ENCODE measurements at places on chromosomes 7 and 10. TPM values are rescaled to one million over a fixed set of nuclear protein-coding genes. Genes with fewer than 3 reads are reported as not detected.
A peak's percentile ranks its signal among the peaks of the same experiment; 100 is the strongest.

GRCh38 chr7:69450456-69450855 is 147.8 kb upstream of the AUTS2 start:
- H3K36me3 ChIP-seq = no peaks in the 10 kb centered on the region
- no peaks in the 10 kb centered on the region for H3K27me3 ChIP-seq
- H3K27ac ChIP-seq = no peak overlapping the region

GRCh38 chr10:7486528-7486927 is 75.7 kb upstream of the SFMBT2 start:
- no peak overlapping the region for H3K4me3 ChIP-seq
- DNase-seq = no peak
- H3K36me3 ChIP-seq = no peaks in the 10 kb centered on the region
- no peak overlapping the region for H3K27ac ChIP-seq

DNA sequence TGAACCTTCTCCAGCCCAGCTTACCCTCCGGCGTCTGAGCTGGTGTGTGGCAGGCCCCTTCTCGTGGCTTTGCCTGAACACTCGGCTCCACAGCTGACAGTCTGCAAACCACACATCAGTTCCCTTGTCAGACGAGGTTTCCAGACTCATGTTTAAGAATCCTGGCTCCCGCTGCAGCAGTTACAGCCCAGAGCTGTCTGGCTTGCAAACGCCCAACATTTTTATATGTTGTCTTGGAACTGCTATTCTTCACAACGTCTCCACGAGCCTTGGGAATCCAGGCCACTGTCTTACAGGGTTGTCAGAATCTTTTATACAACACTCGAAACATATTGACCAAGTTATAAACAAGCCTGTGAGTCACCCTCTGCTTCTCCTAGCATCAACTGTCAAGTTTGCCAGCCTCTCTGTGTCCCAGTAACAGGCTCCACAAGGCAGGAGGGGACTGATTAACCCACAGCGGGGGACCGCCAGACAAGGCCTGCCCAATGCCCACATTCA is 68.1 kb downstream of the TNS3 start:
- H3K27ac ChIP-seq = peak overlapping the region; percentile 86
- no peaks in the 10 kb centered on the region for H3K27me3 ChIP-seq
- H3K4me3 ChIP-seq = no peak overlapping the region
- peak; percentile 92 for DNase-seq
- peaks cover 86% of the 10 kb centered on the region for H3K4me1 ChIP-seq
- peaks cover 46% of the 10 kb centered on the region for H3K36me3 ChIP-seq

- H3K27me3 ChIP-seq = no peaks in the 10 kb centered on the region
- H3K27ac ChIP-seq = no peak overlapping the region
- H3K4me3 ChIP-seq = no peak overlapping the region
- H3K36me3 ChIP-seq = no peaks in the 10 kb centered on the region
- no peaks in the 10 kb centered on the region for H3K4me1 ChIP-seq
Observed at GRCh38 chr7:81594767-81595166, 175.1 kb downstream of the HGF start.

DNA sequence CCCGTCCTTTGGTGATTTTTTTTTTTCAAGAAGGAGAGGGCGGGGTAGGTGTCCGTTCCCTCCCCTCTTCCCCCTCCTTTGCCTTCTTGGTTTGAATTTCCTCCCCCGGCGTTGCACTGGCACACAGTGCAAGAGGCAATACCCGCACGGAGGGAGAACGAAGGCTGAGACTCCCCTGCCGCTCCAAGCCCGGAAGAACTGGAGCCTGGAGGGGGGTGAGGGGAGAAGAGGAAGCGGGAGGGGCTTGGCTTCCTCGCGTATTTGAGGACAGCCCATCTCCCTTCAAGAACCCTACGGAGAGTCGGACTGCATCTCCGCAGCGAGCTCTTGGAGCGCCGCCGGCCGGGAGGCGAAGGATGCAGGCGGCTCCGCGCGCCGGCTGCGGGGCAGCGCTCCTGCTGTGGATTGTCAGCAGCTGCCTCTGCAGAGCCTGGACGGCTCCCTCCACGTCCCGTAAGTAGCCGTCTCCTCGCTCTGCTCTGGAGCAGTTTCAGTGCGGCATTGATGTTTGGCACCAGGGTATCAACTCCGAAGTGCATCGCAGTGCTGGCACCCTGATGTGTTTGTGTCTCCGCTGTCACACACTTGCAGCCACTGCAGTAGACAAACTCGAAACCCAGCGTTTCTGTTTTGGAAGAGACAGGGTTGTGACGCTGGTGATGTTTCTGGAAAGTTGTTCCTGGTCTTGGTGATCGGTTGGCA is at the start of gene CNTNAP2:
CNTNAP2 (plus strand) TSS at position 281 of the 702 bp plus-strand sequence; CDS start at position 357, 76 bp downstream.
- no peaks in the 10 kb centered on the region for H3K36me3 ChIP-seq
- DNase-seq = no peak
- no peak within 1 kb of the TSS for H3K27ac ChIP-seq

DNA sequence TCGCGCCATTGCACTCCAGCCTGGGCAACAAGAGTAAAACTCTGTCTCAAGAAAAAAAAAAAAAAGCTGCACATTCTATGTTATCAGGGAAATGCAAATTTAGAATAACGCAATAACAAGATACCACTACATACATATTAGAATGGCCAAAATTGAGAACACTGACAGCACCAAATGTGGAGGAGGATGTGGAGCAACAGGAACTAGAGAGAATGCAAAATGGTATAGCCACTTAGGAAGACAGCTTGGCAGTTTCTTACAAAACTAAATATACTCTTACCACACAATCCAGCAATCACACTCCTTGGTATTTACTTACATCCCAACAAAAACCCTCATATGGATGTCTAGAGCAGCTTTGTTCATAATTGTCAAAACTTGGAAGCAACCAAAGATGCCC is 76.8 kb downstream of the ALOX5 start:
- no peaks in the 10 kb centered on the region for H3K36me3 ChIP-seq
- no peak for DNase-seq
- no peak overlapping the region for H3K4me3 ChIP-seq
- H3K27me3 ChIP-seq = no peaks in the 10 kb centered on the region

DNA sequence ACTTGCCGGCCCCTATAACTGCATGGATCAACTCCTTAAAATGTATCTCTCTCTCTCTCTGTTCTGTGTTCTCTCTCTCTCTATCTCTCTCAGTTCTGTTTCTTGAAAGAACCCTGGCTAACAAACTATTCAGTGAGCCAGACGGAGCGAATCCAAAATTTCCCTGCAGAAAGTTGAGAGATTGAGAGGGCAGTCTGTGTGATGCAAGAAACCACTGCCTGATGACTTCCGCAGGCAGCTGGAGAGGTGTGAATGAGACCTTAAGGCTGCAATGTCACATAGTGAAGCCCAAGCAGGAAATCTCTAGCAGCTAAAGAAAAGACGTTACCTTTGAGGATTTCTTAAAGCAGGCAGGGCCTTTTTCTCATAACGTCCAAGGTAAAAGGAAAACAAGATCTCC is 17.3 kb downstream of the FAM107B start:
- H3K27me3 ChIP-seq = no peaks in the 10 kb centered on the region
- H3K27ac ChIP-seq = no peak overlapping the region
- no peaks in the 10 kb centered on the region for H3K4me1 ChIP-seq
- no peak overlapping the region for H3K4me3 ChIP-seq

GRCh38 chr10:21750424-21750823 is 216.4 kb downstream of the MLLT10 start:
- no peaks in the 10 kb centered on the region for H3K4me1 ChIP-seq
- H3K36me3 ChIP-seq = no peaks in the 10 kb centered on the region
- DNase-seq = no peak
- no peaks in the 10 kb centered on the region for H3K27me3 ChIP-seq
- H3K27ac ChIP-seq = no peak overlapping the region

GRCh38 chr10:111707076-111707475 is 476.5 kb downstream of the GPAM start:
- no peaks in the 10 kb centered on the region for H3K27me3 ChIP-seq
- no peak overlapping the region for H3K27ac ChIP-seq
- no peak for DNase-seq

- no peaks in the 10 kb centered on the region for H3K4me1 ChIP-seq
- H3K27ac ChIP-seq = no peak overlapping the region
- no peaks in the 10 kb centered on the region for H3K36me3 ChIP-seq
- no peak overlapping the region for H3K4me3 ChIP-seq
- H3K27me3 ChIP-seq = no peaks in the 10 kb centered on the region
Observed at GRCh38 chr7:117896339-117896738, 23.1 kb upstream of the CTTNBP2 start.

DNA sequence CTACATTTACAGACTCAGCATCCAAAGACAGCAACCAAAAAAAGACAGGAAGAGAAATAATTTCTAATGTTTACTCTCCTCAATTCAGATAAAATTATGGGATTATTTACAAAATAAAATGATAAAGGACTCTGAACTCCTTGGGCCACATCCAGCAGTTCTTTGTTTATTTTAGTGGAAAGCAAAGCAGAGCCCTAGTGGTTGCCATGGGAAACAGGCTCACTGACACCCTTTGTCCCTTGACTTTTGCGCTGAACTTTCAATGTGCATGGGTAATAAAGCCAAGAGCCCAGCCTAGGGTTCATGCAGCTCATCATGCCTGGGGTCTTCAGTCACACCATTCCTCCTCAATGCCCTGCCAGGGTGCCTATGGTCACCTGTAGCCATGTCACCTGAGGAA is 442.6 kb upstream of the IGFBP3 start:
- H3K4me1 ChIP-seq = no peaks in the 10 kb centered on the region
- no peak overlapping the region for H3K4me3 ChIP-seq
- no peak overlapping the region for H3K27ac ChIP-seq
- H3K27me3 ChIP-seq = no peaks in the 10 kb centered on the region
- DNase-seq = no peak
- no peaks in the 10 kb centered on the region for H3K36me3 ChIP-seq

GRCh38 chr10:71648254-71648932 is 71.2 kb downstream of the C10orf105 start:
- no peak for DNase-seq
- no peaks in the 10 kb centered on the region for H3K4me1 ChIP-seq
- no peaks in the 10 kb centered on the region for H3K36me3 ChIP-seq

- H3K4me1 ChIP-seq = no peaks in the 10 kb centered on the region
- DNase-seq = no peak
- H3K4me3 ChIP-seq = no peak overlapping the region
- peaks cover 47% of the 10 kb centered on the region for H3K27me3 ChIP-seq
- H3K27ac ChIP-seq = no peak overlapping the region
- no peaks in the 10 kb centered on the region for H3K36me3 ChIP-seq
Observed at GRCh38 chr10:8033812-8034465, 20.5 kb upstream of the GATA3 start.

DNA sequence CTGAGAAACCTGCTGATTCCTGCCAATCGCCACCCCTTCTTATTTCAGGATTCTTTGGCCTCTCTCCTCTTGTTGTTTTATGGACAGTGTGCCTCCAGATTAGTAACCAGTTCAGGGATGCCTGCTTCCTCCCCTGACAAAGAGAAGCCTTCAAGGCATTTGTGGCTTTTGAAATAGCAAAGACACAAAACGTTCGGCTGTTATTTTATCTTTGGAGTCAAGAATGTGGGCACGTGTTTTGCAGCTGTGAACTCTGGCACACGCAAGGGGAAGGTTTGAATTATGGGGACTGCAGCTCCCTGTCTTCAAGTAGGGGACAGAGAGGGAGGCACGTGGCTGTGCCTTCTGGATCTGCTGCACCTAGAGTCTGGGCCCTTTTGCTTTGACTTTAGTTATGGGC is 157.9 kb upstream of the GRB10 start:
- H3K36me3 ChIP-seq = no peaks in the 10 kb centered on the region
- H3K27ac ChIP-seq = no peak overlapping the region
- H3K27me3 ChIP-seq = 0 out of 2 replicates have a peak, but pooled peaks cover 5% of the 10 kb centered on the region
- H3K4me1 ChIP-seq = no peaks in the 10 kb centered on the region

HMX3 gene
- total RNA-seq = 10.8 TPM

HOXA5 gene
- 0.79 TPM for total RNA-seq

Data from SJSA1 (cell line).